ENCODE measurements at places on chromosomes 6 and 20.

- no peak for DNase-seq
These were observed 87.5 kb downstream of the CRYBG1 start for GRCh38 chr6:106448000-106448426.

DNA sequence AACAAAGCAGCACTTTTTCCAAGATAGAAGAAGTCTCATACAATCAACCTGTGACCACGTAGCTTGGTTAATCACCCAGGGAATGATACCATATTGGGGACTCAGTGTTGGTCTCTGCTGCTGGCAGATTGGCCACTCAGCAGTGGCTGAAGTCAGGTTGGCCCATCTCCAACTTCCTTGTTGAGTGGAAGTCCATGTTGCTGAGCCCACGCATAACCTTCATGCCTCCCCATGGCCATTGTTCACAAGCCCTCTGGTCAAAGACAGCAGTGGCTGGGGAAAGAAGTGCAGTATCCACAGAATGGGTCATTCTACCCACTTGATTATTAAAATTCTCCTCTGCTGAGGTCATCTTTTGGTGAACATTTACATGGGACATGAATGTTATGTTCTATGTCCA lies 38.5 kb downstream of the PKIB start:
- DNase-seq, result no peak

GRCh38 chr6:99409672-99410071 lies 15.4 kb downstream of the PNISR start:
- DNase-seq, result no peak

DNA sequence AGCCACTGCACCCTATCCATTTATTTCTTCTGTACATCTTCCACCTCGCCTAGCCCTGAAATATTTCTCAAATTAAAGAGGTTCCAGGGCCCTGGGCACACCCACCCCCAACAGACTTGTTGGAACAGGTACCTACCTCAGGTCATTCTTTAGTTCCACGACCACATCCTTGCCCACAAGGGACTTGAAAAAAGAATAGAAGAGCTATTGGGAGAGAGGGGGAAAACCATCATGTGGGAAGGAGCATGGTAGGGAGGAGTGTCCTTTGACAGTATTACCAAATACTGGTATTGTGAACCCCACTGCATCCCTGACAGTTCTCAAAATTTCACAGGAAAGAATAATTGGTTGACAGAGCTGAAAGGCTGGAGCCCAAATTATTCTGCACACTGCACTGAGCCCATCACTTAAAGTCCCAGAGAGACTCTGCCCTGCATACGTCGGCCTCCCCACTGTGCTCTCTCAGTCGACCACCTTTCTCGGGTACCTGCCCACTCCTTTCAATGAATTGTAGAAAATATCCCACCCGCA lies 762 bp downstream of the LSM2 start:
- no peak for DNase-seq

DNA sequence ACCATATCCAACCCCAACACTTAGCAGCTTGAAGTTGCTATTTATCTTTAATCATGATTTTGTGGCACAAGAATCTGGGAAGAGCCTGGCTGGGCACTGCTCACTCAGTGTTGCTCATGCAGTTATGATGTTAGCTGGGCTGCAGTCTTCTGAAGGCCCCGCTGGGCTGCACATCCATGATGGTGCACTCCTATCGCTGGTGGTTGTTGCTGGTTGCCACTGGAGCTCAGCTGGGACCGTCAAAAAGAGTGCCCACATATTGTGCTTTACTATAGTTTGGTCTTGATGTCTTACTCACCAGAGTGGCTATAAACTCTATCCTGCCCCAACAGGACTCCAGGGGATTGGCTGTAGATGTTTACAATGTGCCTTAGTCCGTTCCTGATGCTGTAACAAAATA lies 137.8 kb downstream of the PCSK2 start:
- no peak for DNase-seq

DNA sequence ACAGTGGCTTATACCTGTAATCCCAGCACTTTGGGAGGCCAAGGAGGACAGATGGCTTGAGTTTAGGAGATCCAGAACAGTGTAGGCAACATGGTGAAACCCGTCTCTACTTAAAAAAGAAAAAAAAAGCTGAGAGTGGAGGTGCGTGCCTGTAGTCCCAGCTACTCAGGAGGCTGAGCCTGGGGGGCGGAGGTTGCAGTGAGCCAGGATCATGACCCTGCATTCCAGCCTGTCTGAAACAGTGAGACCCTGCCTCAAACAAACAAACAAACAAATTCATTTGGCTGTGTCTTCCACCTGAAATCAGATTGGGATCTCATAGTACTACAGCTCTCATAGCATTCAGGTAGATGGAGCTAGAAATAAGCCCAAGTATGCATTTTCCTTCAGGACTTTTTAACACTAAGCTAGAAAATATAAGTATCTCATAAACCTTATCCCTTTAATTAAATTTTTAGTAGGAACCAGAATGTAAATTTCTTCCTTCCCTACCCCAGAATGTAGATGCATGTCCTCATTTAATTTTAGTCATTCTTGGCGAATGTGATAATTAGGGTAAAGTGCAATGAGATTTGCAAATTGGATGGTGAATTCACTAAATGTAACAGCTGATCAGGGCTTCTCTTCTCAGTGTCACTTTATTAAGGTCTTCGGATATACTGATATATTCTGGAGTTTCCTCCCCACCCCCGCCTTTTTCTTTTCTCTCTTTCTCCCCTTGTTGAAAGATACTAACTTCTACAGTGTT lies 190.4 kb downstream of the CDKAL1 start:
- no peak for DNase-seq

GRCh38 chr20:38441916-38442315 lies 6.8 kb upstream of the SNHG17 start:
- DNase-seq, result no peak

GRCh38 chr6:23087471-23087870 lies 518.1 kb downstream of the HDGFL1 start:
- DNase-seq, result no peak

DNA sequence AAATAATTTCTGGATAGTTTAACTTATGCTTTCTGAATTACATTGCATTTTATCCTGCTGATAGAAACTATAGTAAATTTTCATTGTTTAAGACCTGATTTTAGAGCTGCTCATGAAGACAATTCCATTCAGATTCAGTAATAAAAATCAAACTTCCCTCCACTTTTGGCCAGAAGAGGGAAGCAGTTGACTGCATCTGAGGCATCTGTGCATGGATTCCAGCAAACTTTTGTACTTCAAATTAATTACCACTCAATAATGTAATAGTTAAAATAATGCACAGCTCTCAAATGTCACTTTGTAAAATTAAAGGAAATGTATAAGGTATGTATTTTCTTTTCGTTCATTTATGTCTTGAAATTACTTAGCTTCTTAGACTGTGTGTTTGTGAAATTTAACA lies 64.2 kb upstream of the SLC35B3 start:
- no peak for DNase-seq

GRCh38 chr6:36969240-36969691 lies 14.7 kb downstream of the PI16 start:
- no peak for DNase-seq

DNA sequence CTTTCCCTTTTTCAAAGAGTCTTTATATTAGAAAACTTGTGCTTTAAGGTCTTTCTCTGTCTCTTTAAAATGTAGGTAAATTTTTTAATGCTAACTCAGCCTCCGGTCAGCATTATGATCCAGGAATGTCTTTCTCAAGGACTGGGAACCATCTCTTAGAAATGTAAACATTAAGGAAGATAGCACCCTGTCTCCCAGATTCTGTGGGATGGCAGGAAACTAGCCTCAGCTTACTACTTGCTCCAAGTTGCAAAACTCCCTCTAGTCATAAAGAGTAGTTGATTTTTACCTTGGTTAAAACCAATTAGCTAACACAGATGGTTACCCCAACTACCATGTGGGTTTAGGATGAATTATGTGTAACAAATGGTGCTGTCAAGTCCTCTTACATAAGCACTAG lies 4.7 kb upstream of the TAAR1 start:
- no peak for DNase-seq

DNA sequence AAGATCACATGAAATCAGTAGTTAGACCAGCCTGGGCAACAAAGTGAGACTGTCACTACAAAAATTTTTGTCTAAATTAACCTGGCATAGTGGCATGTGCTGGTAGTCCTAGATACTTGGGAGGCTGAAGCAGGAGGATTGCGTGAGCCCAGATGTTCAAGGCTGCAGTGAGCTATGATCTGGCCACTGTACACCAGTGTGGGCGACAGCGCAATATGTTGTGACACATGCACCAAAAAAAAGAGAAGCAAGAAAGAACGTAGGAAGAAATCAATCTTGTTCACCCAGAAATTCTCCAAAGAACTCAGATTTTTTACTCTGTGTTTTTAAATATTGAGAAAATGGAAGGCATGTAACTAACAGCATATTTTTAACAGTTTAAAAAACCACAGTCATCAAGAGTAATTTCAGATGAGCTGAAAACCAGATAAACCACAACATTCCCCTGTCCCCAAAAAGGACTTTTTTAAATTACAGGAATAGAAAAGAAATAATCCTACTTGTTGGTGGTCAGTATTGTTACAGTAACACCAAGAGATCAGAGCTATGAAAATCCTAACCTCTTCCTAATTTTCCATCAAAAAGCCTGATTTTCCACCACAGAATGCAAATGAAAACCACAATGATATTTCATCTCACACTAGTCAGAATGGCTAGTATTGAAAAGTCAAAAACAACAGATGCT lies 240.2 kb downstream of the KHDC1L start:
- no peak for DNase-seq

GRCh38 chr6:112231594-112232060 lies 22.7 kb downstream of the LAMA4 start:
- DNase-seq, result no peak

DNA sequence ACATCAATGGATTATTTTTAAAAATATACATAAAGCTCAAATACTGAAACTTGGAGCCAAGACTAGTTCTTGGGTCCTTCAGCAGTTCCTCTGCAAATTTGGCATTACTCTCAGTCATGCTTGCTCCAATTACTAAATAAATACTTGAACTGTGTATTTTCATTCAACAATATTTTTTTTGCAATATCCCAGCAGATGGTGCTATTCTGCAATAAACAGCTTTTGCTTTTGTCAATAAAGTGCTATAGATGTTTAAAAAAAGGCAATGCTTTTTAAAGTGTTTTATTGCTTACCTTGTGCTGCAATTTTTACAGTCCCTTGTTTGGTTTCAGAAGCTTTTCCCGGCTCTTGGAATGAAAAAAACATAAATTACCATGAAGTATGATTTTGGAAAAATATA lies 243.4 kb downstream of the TRDN start:
- DNase-seq, result no peak

DNA sequence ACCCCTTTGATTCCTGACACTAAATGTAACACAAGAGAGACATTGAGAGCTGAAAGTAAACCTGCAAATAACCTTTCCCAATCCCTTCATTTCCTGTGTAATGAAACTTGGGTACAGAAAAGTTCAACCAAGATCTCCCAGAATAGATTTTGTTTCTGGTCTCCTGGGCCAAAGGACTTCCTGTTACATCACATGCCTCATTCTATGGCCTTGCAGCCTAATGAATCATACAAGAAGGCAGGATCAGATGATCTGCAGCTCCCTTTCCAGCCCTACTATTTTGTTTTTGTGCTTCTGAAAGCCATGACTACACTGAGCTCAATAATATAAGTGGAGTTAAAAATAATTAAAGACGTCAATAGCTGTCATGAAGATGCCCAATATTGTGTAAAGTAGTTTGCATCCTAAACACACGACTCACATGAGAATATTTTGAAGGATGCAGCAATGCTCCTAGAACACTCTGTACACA lies 73.4 kb upstream of the NOX3 start:
- no peak for DNase-seq

GRCh38 chr6:18961566-18961965 lies 574.4 kb downstream of the RNF144B start:
- no peak for DNase-seq

- no peak for DNase-seq
These were observed 52.6 kb upstream of the MAFB start for GRCh38 chr20:40741507-40742106.

DNA sequence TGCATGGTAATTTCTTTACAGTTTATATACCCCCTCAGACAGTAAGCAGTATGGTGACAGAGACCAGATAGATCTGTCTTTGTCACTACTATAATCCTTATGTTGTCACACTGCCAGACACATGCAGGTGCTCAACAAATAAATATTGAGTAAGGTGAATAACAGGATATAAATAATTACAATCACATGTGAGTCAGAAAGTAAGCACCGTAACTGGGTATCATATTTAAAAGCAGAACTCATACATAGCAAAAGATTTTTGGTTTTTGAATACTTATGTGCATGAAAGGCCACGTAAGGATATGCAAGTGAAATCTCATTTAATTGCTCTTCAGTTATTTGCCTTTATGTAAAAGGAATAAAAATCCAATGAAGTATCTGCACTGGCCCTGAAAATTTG lies 17.4 kb downstream of the CNBD2 start:
- no peak for DNase-seq

DNA sequence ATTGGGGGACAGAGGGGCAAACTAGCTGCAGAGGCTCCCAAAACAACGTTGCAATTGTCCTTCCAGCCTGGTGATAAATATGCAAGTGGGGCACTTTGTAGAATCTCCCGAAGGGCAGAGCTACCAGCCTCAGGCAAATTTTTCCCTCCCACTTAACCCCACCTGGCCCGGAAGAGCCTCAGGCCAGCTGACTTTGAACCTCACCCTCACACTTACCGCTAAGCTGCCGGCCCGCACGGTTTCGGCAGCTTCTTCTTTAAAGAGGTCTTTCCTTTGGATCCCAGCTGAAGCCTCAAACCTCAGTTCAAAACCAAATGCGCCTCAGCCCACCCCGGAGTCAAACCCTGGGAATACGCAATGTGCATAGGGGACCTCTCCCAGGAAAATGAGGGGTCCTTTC lies 2.5 kb downstream of the OVOL2 start:
- no peak for DNase-seq

DNA sequence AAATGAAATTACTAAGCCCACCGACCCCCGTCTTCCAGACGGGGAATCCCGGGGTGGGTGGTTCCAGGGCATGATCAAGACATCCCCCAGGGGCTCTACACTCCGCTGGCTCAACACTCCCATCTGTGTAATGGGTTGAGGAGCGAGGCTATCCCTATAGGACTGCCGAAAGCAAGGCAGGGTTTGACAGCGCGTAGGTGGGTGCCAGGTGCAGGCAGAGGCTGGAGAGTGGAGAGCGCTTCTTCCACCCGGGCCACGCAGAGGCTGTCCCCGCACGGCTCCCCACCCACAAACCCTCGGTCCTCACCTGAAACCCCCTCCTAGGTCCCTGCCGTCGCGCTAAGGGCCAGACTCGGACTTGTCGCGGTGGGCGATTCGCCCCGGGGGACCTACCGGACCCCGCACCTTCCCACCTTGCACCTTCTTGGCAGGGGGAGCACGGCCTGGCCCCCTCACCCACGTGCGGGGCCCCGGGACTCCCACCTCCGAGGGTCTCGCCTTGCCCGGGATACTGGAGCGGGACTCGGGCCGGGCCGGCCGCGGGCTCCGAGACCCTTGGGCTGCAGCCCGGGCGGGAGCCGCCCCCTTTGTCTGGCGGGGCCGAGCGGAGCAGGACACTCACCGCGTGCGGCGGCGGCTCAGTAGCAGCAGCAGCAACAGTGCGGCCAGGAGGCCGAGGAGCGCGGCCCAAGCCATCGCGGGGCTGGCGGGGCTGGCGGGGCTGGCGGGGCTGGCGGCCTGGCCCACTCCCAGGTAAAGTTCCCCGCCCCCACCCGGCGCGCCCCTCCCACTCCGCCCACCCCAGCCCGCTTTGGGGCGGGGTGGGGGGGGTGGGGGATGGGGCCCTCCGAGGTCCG lies at the start of gene PTGIS:
Gene PTGIS, minus strand, starts transcription at position 717 of the 857 bp plus-strand sequence. Its CDS starts 21 bp downstream, at position 696.
- no peak for DNase-seq
